Renal cortex interstitium (tissue), 15 donors: ENCODE measurements at places on chromosomes 7 and 10.

GRCh38 chr7:40394400-40394799 is 259.6 kb downstream of the SUGCT start:
- DNase-seq = no peak

DNA sequence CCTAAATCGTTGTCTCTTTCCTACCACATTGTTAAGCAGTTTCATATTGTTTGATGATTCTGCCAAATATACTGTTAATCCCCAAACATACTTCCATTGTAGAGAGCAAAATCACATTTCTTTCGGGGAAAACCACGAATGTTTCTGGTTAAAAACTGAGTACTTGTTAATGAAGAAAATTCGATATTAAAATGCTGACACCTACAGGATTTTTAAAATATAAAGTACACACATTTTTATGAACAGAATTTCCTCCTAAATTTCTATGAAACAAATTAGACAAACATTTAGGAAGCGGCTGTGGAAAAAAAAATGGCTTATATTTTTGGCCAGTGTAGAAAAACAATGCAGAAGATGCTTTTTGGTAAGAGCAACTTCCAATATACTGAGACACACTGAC is 68.8 kb downstream of the IDE start:
- DNase-seq = no peak

GRCh38 chr10:78292982-78293865 is 259.6 kb downstream of the RPS24 start:
- no peak for DNase-seq

DNA sequence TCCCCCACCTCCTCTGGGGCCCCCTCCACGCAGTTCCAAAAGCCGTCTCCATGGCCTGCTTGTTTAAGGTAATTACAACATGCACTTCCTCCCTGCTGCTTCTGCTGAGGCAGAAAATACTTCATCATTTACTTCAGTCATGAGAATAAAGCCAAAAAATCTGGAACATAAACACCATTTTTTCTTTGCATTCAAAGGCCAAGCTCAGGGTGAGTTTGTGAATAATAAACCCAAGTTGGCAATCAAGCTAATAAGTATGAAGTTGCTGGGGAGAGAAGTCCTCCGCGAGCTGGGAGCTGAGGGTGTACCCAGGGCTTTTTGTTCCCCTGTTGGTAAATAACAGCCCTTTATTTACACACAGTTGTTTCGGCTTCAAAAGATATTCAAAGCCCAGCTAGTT is 70.5 kb downstream of the FAM204A start:
- DNase-seq = no peak

DNA sequence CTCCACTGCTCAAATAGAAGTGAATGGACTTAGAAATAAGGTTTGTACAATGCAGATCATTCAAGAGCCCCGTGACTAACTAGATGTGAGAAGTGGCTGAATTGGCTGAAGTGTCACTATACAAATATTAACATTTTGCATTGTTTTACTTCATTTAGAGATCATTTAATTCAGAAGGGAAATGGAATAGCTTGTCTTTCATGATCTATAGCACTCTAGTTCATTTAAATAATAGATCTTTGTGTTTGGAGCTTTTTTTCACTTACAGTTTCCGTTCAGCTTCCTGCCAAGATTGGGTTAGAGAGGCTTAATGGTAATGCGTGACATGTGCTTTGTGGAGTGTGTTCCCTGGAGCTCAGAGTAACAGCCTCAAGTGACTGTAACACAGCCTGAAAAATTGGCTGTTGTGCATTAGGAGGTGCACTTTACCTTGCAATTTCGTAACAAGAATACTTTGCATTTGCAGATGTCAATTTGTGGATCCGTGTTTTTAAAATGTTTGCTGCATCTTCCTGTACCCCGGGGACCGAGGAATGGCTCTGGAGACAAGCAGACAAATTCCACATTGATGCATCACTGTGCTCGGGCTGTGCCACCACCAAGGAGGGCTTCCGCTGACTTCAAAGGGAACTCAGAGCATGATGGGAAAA is 170.3 kb downstream of the NRP1 start:
- DNase-seq = no peak

GRCh38 chr7:4288791-4289394 is 393.2 kb upstream of the FOXK1 start:
- DNase-seq = no peak

GRCh38 chr10:34647875-34648865 is 166.9 kb downstream of the PARD3 start:
- DNase-seq = no peak

DNA sequence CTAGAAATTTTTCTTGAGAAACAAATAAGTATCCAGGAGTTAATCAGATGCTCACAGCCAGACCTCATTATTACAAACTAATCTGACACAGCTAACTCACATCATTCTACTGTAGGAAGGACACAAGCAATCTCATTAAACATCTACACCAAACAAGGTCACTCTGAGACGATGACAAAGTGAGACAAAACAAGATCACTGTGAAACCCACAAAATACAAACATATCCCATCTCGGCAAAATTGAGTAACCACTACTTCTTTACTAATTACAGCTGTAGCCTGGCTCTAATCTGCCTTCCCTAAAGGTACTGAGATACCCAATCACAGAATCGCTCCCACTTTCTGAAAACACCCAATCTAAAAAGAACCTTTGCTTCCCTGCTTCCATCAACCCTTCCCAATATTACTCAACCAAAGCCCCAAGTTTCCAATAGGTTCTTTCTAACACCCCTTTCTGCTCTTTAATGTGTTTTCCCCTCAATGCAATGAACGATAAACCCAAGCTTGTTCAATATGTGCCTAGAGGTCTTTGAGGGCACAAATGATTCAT is 26.9 kb downstream of the CCDC6 start:
- no peak for DNase-seq

GRCh38 chr7:5420881-5421713 is 2.5 kb downstream of the TNRC18 start:
- no peak for DNase-seq

DNA sequence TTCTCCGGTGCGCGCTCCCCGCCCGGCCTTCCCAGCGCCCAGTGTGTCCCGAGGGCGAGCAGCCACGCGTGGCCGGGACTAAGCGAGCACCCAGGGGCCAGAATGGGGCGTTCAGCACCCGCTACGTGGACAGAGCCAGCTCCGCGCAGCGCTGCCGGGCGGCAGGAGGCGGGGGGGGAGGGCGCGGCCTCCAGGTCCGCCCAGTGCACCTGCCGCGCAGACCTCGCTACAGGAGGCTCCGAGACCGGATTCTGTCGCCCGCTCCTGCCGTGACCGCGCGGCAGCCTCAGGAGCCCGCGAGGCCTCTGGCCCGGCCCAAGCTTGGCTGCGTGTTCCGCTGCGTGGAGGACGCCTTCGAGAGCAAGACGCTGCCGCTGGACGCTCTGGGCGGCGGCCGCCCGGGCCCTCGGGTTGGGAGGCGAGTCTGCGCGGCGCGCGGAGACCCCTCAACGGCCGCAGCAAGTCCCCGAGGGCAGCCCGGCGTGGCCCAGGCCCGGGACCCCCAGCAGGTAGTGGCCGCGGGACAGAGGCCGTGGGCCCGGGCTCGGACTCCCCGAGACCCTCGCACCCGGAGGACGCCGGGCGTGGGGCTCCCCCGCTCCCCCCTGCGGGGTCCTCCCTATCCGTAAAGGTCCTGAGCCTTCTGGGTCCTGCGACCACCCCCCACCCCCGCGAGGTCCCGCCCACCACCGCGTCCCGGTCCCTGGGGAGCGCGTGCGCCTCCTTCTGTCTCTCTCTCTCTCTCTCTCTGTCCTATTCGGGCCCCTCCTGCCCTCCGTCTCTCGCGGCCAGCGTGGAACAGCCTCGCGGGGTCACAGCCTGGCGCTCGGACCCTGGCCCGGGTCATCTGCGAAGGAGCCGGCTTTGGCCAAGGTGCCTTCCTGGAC is 904 bp upstream of the DPYSL4 start:
- DNase-seq = no peak

- DNase-seq = no peak
These were observed 6.6 kb upstream of the PON1 start for GRCh38 chr7:95330961-95331337.

DNA sequence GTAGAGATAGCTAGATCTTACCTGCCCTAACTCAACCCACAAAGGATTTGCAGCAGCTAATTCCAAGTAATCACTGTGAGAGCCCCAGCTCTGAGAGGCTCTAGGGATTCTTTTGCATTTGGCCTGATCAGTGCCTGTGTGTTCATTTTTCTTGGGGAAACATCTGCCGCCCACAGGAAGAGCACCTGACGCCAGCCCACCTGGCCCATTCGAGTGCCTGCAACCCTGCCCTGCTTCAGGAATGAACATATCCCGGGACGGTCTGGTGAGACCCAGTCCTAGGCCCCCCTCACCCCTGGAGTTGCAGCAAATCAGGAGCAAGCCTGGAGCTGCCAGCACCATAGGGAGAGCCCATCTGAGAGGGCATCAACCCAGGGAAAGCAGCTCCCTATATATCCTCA is 38.8 kb downstream of the GSDME start:
- DNase-seq = no peak

- no peak for DNase-seq
These were observed 410.6 kb downstream of the KCNMA1 start for GRCh38 chr10:77226853-77227565.

DNA sequence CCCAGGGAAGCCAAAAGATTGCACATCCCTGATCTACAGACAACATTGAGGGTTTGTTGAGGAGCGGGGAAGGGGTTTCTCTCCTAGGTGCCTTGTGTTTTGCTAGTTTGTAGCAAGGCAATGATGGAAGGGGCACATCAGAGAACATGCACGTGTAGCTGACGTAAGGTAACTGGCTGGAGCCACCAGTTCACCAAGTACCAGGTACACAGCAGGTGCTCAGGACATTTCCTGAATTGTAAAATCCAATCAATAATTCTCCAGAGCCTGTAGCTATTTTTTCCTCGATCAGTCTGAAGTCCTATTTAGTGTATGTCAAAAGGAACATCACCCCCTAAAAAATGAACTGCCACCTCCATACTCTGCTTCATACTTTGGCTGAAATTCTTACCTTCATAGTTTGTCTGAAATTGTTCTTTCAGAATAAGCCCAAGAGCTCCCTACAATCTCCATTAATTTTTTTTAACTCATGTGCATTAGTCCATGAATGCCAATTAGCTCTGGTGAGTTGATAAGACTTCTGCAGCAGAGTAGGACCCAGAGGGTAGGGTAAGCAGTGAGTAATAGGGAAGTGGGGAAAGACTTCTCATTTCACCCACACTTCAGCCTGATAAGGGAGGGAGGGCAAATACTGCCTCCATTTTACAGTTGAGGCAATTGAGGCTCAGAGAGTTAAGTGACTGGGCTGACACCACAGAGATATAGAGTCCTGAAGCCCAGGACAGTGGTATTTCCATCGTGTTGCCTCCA is 36.0 kb upstream of the SLC26A3 start:
- no peak for DNase-seq

- DNase-seq = no peak
These were observed 130.0 kb downstream of the THSD7A start for GRCh38 chr7:11701829-11702560.

- DNase-seq = no peak
These were observed 193.6 kb downstream of the MBL2 start for GRCh38 chr10:52578871-52579405.

DNA sequence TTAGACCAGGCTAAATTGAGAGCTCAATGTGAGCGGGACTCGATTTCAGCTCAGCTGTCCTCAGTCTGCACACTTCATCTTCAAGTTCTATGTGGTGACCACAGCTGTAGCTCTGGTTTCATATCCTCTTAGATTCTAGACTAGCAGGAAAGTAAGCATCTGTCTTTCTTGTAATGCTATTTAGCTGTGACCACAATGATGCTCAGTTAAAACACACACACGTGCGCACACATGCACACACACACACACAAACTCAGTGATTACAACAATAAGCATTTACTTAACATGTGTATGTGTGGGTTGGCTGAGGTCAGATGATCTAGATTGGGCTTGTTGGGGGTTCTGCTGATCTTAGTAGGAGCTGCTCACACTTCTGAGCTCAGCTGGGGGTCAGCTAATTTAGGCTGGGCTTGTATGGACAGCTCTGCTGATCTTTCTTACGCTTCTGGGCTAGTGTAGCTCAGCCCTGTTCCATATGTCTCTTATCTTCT is 82.5 kb downstream of the ZNF365 start:
- no peak for DNase-seq

DNA sequence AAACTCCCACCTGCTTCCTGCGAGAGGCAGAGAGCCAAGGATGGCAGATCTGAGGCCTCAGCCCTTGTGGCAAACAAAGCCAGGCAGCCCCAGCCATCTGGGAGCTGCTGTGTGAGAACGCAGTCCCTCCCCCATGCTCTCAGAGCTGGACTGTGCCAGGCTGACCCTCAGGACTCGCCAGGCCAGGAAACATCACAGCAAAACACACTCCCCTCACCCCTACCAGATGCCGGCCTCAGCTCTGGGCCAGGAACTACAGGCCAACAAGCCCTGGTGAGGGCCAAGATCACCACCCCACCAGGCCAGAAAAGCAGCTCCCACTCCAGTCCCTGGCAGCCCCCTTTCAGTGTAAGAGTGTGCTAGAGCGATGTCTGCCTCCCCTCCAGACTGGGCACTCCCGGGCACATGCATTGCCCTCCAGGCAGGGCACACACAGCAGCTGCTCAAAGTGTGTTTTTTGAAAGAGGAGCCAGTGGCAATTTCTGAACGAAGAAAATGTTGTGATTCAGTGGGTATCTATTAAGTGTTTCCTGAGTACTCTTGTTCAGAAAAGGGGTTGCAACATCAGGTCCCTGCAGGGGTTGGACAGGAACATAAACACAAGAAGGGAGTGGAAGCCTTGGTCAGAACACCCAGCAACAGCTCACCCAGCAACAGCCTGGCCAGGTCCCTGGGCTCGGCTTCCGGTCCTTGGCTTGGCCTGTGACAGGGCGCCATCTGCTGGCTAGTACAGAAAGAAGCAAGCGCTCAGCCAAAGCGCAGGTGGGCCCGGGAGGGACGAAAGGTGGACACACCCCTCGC is 18.3 kb downstream of the LRRC20 start:
- DNase-seq = peak; percentile 87

DNA sequence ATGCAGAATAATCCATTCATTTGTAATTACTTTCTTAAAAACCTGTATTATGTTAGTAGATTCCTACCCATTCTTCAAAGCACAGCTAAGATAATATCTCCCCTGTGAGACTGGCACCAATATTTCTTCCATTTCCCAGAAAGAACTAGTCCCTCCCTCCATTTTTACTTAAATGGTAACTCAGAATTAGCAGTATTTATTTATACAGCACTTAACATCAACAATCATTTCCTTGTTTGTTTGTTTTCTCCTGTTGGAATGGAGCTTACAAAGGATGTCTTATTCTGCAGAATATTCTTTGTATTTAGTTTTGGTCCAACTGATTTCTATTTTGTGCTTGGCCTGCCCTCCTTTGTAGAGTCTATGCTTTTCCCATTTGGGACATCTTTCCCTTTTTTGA is 32.1 kb upstream of the PTPN12 start:
- DNase-seq = no peak
